NCI-H1930 (cell line): ENCODE measurements at places on chromosomes 1 and 21.

DNA sequence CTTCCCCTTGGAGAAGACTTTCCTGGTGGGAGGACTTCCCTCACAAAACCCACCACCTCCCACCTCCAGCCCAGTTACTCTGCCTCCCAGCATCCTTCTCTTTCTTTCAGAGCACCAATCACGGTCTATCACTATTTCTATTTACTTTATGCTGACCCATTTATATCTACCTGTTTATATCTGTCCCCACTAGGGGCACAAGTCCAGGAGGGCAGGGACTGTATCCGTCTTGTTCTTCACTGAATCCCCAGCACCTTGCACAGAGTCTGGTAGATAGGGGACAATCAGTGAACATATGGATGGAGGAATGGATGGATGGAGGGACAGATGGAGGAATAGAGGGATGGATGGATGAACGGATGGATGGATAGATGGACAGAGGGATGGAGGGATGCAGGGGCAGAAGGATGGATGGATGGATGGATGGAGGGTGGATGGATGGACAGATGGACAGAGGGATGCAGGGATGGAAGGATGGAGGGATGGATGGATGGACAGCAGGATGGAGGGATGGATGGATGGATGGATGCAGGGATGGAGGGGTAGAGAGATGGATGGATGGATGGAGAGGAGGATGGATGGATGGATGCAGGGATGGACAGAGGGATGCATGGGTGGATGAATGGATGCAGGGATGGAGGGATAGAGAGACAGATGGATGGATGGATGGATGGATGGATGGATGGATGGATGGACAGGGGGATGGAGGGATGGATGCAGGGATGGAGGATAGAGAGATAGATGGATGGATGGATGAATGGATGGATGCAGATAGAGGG is 5.5 kb downstream of the C1QB start:
- no peak for DNase-seq

GRCh38 chr21:36149788-36150711 is 6.6 kb upstream of the DOP1B start:
- no peak for DNase-seq

DNA sequence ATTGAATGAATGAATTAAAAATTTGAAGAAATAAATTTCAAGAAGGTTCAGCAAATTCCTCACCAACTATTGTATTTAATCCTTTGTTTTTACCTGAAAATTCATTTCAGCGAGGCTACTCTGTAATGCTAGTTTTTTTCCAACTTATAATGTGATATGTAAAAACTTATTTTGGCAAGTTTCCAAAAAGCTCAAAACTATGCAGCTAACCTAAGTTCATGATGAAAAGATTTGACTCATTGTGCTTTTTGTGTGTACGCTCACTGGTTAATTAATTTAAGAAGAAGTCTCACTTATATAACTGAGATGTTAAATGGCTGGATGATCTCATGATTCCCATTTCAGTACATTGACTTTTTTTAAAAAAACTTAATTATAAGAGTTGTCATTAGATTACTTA is 196.0 kb upstream of the SAMSN1 start:
- no peak for DNase-seq

DNA sequence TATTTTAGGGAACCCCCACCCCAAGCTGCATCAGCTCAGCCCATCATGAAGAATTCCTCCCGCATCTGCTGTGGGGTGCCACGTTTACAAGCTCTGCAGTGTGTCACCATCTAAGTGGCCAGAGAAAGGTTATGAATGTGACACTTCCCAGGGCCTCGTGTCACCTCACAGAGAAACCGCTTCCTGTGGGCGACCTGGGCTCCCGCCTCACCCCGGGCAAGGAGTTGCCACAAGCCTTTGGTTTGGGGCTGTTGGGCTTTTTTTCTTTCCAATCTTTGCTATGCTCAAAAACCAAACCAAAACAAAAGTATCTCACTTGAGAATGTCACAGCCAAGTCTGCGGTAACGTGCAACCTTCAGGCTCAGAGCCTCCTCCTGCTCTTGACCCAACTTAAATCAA is 82.1 kb upstream of the ARHGEF16 start:
- DNase-seq: no peak

DNA sequence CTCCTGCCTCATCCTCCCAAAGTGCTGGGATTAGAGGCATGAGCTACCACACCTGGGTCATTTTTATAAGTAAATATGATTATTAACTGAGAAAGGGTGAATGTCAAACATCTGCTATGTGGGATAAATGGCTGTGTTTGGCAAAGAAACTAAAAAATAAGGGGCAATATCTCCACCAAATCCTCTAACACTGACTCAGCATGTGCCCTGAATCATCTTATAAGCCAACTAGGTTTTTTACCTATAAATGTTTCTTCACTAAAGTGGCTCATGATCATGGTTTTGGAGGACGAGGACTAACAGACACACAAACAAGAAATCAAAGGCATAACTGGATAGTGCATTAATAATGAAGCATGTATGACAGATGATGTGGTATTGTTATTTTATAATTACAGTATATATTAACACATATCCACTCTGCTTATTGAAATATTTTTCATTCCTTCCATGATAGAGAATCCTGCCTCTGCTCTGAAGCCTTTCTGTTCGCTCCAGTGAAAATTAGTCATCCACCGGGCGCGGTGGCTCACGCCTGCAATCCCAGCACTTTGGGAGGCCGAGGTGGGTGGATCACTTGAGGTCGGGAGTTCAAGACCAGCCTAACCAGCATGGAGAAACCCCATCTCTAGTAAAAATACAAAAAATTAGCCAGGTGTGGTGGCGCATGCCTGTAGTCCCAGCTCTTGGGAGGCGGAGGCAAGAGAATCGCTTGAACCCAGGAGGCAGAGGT is 11.7 kb upstream of the ARHGAP29 start:
- DNase-seq: no peak

DNA sequence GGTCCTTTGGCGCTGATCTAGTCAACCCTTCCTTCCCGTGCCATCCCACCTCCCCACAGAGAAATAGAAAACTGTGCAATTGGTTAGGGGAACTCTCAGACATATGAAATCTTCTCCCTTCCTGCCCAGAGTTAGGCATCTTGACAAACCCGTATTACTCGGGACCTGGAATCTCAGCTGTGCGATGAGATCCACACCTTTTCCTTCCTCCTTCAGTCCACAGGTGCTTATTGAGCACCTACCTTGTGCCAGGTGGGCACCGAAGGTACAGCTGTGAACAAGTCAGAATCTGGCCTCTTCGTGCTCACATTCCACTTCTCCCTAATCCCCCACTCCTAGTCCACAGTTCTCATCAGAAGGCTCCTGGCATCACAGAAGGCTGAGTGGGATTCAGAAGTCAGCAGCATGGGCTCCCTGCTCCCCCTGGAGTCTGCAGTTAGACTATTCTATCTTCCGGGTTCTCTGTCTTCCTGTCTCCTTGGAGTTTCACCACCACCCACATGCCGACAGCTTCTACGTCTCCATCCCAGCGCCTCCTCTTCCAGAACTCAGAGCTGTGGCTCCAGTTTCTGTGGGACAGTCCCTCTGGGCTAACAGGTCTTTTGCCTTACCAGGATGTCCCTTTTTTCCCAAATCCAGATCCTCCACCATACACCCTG is 23.0 kb downstream of the KNCN start:
- DNase-seq: no peak

DNA sequence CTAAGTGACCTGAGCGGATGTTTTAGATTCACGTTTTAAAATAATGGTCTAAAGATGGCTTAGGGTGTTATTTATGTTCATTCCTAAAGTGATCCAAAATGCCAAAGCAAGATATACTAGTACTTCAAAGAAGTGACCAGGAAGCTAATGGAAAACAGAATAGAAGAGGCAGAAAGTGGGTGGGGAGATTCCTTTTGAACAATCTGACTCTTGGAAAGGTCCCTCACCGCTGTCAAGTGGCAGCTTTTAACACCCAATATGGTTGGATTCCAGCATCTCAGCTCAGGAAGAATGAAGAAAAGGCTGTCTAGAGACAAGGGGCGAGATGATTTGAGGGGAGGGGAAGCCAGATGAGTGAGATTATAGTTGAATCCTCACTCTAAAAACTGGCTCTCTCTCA is 90.3 kb downstream of the SCMH1 start:
- no peak for DNase-seq
